CD4-positive, alpha-beta T cell treated with Interleukin-4 for 1 hour (primary cell): ENCODE measurements at places on chromosomes 12 and 14.

- DNase-seq, result no peak
Measured at GRCh38 chr12:6266541-6266966, 43.9 kb upstream of the PLEKHG6 start.

DNA sequence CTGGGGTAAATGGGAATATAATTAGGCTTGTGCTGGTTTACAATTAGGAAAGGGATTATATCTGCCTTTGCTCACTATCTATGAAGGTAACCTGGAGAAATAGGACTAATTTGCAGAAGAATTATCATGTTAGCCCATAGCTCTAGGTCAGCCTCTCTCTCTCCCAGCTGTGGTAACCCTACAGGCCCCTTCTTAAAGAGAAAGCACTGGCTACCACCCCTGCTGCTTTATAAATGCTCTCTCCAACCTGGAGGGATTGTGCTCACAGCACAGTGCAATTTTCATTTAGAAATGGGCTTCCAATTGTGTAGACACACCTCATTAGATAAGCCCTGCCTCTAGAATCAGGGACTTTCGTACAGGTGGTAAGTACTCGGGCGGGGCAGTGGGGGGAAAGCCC is 22.7 kb upstream of the MGST1 start:
- no peak for DNase-seq

- DNase-seq, result no peak
Measured at GRCh38 chr14:92490239-92490959, 23.2 kb upstream of the RIN3 start.

DNA sequence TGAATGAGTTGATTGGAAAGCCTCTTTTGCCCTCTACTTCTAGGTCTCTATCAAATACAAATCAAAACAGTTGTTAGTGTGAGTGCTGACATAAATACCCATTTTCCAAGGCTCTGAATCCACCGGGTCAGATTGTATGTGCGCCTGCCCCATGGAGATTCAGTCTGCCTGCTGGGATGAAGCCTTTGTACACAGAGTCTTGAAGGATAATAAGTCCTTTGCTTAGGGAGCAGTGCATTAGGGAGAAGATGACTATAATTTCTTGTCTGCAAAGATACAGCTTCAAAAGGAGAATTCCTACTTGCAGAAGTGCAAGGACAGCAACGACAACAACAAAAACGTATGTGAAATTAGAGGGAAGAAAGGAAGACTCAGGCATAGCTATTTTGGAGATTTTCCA is 90.3 kb upstream of the VRK1 start:
- DNase-seq, result no peak

GRCh38 chr14:105458571-105458970 is 16.1 kb upstream of the CRIP2 start:
- DNase-seq, result no peak

- peak; percentile 15 for DNase-seq
Measured at GRCh38 chr12:27332714-27333402, at the start of gene BMAL2. Gene BMAL2, plus strand, starts transcription at chr12:27332836. Its CDS starts 237 bp downstream, at chr12:27333073.

- no peak for DNase-seq
Measured at GRCh38 chr12:62903151-62903550, 31.8 kb downstream of the PPM1H start.

DNA sequence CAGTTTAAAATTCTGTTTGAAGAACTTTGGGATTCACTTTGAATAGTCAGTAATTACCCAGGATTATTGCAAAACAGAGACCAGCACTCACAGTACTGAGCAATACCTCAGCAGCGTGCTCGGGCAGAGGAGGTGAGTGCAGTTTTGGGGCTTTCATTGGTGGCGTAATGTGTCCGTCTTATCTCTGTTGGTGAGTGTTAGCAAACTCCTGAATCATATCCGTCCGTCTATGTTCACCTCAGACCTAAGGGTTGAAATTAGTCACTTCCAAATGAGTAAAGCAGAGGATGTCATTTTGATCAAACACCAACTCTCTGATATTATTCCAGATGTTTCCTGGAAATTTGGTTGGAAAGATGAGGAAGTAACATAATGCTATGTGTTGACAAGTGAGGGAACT is 82.8 kb downstream of the BORCS5 start:
- peak; percentile 68 for DNase-seq

GRCh38 chr14:72621387-72622065 is 272.4 kb downstream of the DPF3 start:
- DNase-seq, result no peak

- DNase-seq, result no peak
Measured at GRCh38 chr12:114709112-114709511, 25.1 kb upstream of the TBX3 start.

GRCh38 chr12:1199700-1200099 is 208.7 kb downstream of the ERC1 start:
- DNase-seq, result no peak

GRCh38 chr12:87216436-87216835 is 812.8 kb downstream of the C12orf50 start:
- DNase-seq, result no peak

- DNase-seq, result peak; percentile 31
Measured at GRCh38 chr14:94689218-94689984, 77.2 kb downstream of the SERPINA3 start.

GRCh38 chr14:89331398-89331797 is 85.6 kb downstream of the FOXN3 start:
- no peak for DNase-seq
